ENCODE measurements at places on chromosomes 3 and 15.

DNA sequence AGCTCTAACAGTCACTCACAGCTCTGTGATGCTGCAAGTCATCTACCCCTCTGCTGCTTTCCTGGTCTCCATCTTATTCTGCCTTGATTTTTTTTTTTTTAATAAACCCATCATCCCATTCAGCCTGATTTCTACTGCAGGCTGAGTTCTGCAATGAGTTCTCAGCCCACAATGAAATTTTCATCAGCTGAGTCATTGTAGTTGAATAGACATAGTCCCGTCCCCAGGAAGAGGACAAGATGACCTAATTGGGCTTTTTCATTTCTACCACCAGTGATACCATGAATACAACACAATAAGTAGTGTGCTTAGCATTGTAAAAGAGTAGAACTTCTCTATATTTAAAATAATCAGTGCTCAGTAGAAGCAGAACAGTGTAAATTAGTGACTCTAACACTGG lies 59.3 kb downstream of the C3orf85 start:
- no peak for DNase-seq

- DNase-seq = peak; percentile 73
Measured at GRCh38 chr3:144165482-144165881, 193.9 kb downstream of the DIPK2A start.

- no peak for DNase-seq
Measured at GRCh38 chr15:66505818-66506217, 692 bp downstream of the ZWILCH start.

- peak; percentile 57 for DNase-seq
Measured at GRCh38 chr3:4980229-4981203, 1.3 kb downstream of the BHLHE40 start.

DNA sequence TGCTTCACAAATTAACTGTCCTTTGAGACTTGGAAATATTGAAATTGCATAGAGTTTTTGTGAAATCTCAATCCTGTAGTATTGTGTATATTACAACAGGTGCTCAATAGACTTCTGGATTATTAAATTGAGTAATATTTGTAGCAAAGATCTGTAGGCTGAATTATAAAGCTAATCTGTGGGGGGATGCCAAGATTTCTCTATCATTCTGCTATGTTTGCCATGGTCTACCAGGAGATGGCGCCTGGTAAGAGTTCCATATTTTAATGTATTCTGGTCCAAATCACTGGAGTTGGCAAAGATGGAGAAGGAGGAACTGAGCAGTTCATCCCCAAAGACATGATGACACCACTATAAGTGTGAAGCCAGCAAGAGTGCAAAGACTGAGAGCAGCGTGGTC lies 340.9 kb upstream of the TPRG1 start:
- DNase-seq = no peak

- peak; percentile 54 for DNase-seq
Measured at GRCh38 chr3:178602856-178603255, 66.6 kb downstream of the KCNMB2 start.

DNA sequence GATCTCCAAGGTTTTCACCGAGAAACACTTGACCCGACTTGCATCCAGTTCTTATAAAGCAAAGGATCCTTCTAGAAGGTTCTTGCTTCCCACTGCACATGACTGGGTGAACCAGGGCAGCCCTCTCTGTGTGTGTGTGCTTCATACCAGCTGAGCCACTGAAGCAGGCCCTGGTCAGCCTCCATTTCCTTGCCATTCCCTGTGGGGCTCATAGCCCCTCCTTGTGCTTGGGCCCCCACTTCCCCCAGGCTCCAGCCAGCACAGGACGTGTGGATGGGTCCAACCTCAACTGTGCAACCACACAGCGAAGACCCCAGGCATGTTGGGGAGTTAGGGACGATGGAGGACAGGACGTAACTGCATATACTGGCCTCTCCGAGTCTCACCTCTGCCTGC lies 15.5 kb downstream of the KLF15 start:
- no peak for DNase-seq

DNA sequence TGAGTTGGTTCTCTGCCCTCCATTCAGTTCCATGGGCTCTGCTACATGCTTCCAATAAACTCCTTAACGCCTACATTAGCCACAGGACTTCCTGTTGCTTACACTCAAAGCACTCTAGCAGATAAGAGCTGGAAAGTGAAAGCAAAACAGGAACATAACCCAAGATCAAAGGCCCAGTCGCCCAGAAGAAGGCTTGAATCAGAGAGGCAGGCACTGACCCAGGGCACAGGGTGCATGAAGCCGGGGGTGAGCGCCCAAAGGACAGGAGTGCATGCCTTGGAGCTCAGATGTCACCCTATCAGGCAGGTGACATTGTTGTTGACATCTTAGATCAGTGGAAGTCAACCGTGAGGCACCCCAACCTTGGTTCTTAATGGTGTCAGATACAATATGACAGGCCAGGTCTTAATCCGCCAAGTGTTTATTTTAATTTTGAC lies 235.1 kb downstream of the UACA start:
- peak; percentile 14 for DNase-seq

- peak; percentile 88 for DNase-seq
Measured at GRCh38 chr15:73926219-73927002, at the start of gene LOXL1. Gene LOXL1, plus strand, starts transcription at chr15:73926462. Its CDS starts 322 bp downstream, at chr15:73926784.

DNA sequence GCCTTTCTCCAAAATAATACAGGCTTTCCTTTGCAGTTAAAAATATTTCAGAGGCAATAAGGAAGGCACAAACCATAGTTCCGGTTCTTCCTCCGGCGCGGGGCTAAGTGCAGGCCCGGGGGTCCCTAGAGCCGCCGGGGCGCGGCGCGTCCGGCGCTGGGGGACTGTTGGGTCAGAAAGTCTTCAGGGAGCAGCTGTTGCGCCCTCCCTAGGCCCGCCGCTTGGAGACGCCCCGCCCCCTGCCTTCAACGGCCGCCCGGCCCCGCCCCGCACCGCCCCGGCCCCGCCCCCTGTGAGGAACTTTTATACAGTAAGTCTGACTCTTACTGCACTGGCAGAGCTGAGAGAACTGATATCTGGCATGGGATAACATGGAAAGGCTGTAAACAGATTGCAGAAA lies 283.1 kb upstream of the ARL6 start:
- no peak for DNase-seq

- no peak for DNase-seq
Measured at GRCh38 chr15:74994236-74994635, 1.1 kb upstream of the SCAMP5 start.

DNA sequence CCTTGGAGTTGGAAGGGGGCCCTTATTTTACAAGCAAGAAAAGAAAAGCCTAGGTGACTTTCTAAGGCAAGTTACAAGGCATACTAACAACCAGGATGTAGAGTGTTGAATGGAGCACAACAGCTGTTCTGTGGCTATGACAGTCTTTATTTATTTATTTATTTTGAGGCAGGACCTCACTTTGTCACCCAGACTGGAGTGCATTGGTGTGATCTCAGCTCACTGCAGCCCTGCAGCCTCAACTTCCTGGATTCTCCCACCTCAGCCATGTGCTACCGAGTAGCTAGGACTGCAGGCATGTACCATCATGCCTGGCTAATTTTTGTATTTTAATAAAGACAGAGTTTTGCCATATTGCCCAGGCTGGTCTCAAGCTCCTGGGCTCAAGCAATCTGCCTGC lies 973.4 kb downstream of the ROBO1 start:
- no peak for DNase-seq

- DNase-seq = no peak
Measured at GRCh38 chr15:67042551-67043142, 22.8 kb upstream of the SMAD3 start.

- no peak for DNase-seq
Measured at GRCh38 chr15:77768521-77769078, 135.9 kb upstream of the LINGO1 start.

All from NCI-H1417 (cell line).